Endodermal cell (in vitro differentiated cells): ENCODE measurements at places on chromosomes 12 and 14. TPM values are rescaled to one million over a fixed set of nuclear protein-coding genes. Genes with fewer than 3 reads are reported as not detected.

DNA sequence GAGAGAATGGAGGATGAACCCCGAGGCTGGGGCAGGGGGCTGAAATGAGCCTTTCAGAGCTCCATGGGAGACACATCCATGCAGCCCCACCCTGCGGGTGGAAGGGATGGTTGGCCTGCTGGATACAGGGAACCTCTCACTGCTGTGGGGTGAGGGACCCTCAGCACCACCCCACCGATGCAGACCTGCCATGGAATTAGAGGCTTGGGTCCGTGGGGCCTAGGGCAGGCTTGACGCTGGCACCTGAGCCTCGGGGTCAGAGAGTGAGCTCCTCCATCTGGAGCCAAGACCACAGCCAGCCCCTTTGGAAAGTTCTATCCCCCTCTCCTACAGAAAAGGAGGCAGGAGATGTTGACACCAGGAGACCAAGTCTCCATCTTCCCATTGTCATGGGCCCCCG lies 7.4 kb upstream of the KRT74 start:
- no peaks in the 10 kb centered on the region for H3K36me3 ChIP-seq
- H3K4me3 ChIP-seq: no peak overlapping the region
- no peaks in the 10 kb centered on the region for H3K27me3 ChIP-seq
- H3K27ac ChIP-seq: no peak overlapping the region
- no peaks in the 10 kb centered on the region for H3K4me1 ChIP-seq

GRCh38 chr14:53391631-53392285 lies 238.6 kb upstream of the DDHD1 start:
- no peak for DNase-seq
- H3K27me3 ChIP-seq: no peaks in the 10 kb centered on the region
- H3K4me1 ChIP-seq: peaks cover 3% of the 10 kb centered on the region
- H3K36me3 ChIP-seq: no peaks in the 10 kb centered on the region
- no peak overlapping the region for H3K4me3 ChIP-seq

Gene CPNE6
- not detected in 3 replicates for total RNA-seq

DNA sequence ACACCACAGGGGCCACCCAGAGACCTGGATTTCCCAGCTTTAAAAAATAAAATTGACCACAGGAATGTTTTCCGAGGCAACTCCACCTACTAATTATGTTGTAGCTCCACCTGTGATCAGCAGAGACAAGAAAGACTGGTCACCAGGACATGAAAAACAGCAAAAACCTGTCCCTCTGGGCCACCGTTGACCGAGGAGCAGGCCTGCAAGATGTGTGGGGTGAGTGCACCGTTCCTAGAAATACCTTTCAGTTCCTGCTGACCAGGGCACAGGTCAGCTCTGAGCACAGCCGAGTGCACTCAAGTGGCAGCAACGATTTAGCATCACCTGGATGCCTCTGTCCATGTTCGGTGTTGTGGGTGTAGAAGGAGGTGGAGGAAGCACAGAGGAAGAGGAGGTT lies 16.9 kb downstream of the FZD10 start:
- no peak overlapping the region for H3K27ac ChIP-seq
- no peaks in the 10 kb centered on the region for H3K36me3 ChIP-seq
- no peak for DNase-seq
- peaks cover 24% of the 10 kb centered on the region for H3K27me3 ChIP-seq

DNA sequence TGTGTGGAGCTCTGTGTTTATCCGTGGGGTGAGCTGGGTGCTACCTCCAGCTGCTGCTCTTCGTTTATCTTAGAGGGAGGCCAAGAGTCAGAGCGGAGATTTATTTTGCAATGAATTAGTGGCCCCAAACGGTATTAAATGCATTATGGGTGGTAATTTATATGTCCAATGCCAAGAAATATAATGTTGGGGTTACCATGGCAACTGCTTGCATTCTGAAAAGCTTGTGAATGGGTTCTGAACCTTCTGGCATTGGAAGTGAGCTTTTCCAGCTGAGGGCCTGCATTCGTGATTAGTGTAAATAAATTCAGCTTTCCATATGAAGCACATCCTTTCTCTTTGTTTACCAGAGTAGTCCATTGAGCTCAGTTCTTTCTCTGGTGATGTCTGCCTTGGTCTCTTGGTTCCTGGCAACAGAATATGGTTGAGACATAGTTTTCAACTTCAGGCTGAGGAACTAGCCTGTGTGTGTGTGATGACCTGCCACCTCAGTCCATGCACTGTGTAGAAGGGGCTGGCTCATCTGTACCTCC lies 51.8 kb downstream of the TRAF3 start:
- H3K36me3 ChIP-seq: no peaks in the 10 kb centered on the region
- no peaks in the 10 kb centered on the region for H3K27me3 ChIP-seq
- no peak for DNase-seq
- peak overlapping the region; percentile 16 for H3K27ac ChIP-seq
- no peaks in the 10 kb centered on the region for H3K4me1 ChIP-seq

Gene TDRD9
- not detected in 3 replicates for total RNA-seq

GRCh38 chr14:24066496-24067132 lies 4.7 kb upstream of the CPNE6 start:
- H3K4me3 ChIP-seq: no peak overlapping the region
- H3K4me1 ChIP-seq: no peaks in the 10 kb centered on the region
- no peak overlapping the region for H3K27ac ChIP-seq

Gene KRT72
- not detected in 3 replicates for total RNA-seq

GRCh38 chr12:11822081-11822834 lies 172.8 kb downstream of the ETV6 start:
- H3K27ac ChIP-seq: peak overlapping the region; percentile 81
- H3K27me3 ChIP-seq: no peaks in the 10 kb centered on the region
- peaks cover 15% of the 10 kb centered on the region for H3K4me1 ChIP-seq
- DNase-seq: no peak
- no peak overlapping the region for H3K4me3 ChIP-seq
- H3K36me3 ChIP-seq: no peaks in the 10 kb centered on the region

Gene PLEKHG7
- total RNA-seq: not detected in 3 replicates

GRCh38 chr12:4829161-4829792 lies 80.4 kb upstream of the KCNA1 start:
- peaks cover 34% of the 10 kb centered on the region for H3K27me3 ChIP-seq
- no peak overlapping the region for H3K27ac ChIP-seq
- DNase-seq: no peak
- H3K4me1 ChIP-seq: no peaks in the 10 kb centered on the region
- H3K36me3 ChIP-seq: no peaks in the 10 kb centered on the region
- H3K4me3 ChIP-seq: no peak overlapping the region

Gene SIX6
- total RNA-seq: not detected in 2 replicates

- no peak overlapping the region for H3K27ac ChIP-seq
- peak overlapping the region; percentile 97 for H3K4me3 ChIP-seq
- no peak for DNase-seq
- H3K36me3 ChIP-seq: no peaks in the 10 kb centered on the region
Observed at GRCh38 chr14:36320897-36321381, 502 bp upstream of the MBIP start.

- DNase-seq: no peak
- H3K27ac ChIP-seq: no peak overlapping the region
- H3K4me1 ChIP-seq: no peaks in the 10 kb centered on the region
- H3K4me3 ChIP-seq: no peak overlapping the region
- peaks cover 55% of the 10 kb centered on the region for H3K27me3 ChIP-seq
Observed at GRCh38 chr12:54460317-54460923, 13.0 kb downstream of the GTSF1 start.

Gene NPAS3
- total RNA-seq: 1.2 to 1.6 TPM (median 1.4 TPM) in 3 replicates

- H3K27ac ChIP-seq: no peak overlapping the region
- no peaks in the 10 kb centered on the region for H3K4me1 ChIP-seq
- H3K36me3 ChIP-seq: no peaks in the 10 kb centered on the region
- no peak overlapping the region for H3K4me3 ChIP-seq
- H3K27me3 ChIP-seq: no peaks in the 10 kb centered on the region
Observed at GRCh38 chr12:123923927-123924326, 48.7 kb downstream of the CCDC92 start.

DNA sequence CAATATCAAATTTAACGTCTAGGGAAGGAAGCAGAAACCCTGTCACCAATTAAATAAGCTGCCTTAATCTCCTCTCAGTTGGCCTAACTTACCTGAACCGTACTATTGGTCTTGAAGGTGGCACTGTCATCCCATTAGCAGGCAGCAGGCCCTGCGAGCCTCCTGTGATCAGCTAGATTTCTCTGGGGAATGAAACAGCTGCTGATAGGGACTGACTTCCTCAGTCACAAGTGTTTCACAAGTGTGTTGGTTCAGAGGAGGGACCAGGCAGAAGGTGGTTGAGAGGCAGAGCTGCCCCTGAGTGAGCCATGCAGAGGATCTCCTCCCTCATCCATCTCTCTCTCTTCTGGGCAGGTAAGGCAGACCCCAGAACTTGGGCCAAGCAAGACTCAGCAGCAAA lies 166.8 kb downstream of the DAD1 start:
- H3K36me3 ChIP-seq: no peaks in the 10 kb centered on the region
- no peak for DNase-seq
- no peak overlapping the region for H3K27ac ChIP-seq
- no peaks in the 10 kb centered on the region for H3K4me1 ChIP-seq

DNA sequence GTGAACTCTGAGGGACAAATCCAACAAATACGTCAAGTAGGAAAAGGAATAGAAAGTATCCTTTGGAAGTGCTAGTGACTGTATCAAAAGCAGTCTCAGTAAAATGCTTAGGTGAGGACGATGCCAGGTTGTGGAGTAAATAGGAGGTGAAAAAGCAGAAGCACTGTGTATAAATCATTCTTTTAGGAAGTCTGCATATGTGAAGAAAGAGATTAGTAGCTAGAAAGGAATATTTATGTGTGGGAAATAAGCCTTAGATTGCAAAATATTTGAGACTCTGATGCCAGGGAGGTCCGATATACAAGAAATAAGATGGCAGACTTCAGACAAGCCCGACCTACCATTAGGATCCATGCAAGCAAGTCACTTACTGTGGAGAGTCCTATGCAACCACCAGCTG lies 7.9 kb downstream of the CEP128 start:
- H3K4me1 ChIP-seq: no peaks in the 10 kb centered on the region
- no peak overlapping the region for H3K27ac ChIP-seq

DNA sequence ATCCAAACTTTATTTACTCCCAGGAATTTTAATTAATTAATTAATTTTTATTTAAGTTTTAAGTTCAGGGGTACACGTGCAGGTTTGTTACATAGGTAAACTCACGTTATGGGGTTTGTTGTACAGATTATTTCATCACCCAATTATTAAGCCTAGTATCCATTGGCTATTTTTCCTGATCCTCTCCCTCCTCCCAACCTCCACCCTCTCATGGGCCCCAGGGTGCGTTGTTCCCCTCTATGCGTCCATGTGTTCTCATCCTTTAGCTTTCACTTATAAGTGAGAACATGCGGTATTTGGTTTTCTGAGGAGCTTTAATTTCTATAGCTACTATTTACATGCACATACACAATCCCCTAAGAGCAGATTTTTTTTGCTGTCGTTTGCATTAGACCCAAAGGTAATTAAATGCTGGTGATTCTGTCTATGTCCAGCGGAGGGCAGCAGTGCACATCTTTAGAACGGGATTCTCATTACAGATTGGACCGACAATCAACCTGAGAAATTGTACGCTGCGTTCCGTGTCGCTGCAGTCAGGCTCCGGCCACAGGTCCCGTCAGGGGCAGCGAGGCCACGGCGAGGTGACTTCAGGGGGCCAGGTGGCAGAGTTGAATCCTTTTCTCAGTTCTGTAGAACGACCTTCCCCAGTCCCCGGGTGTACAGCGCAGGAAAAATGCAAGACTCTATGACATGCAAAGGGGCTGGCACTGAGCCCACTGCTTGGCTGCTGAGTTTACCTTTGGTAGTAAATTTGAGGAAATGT lies 11.6 kb downstream of the TMEM30B start:
- no peaks in the 10 kb centered on the region for H3K4me1 ChIP-seq
- no peak overlapping the region for H3K27ac ChIP-seq
- no peaks in the 10 kb centered on the region for H3K36me3 ChIP-seq
- DNase-seq: peak; percentile 89

DNA sequence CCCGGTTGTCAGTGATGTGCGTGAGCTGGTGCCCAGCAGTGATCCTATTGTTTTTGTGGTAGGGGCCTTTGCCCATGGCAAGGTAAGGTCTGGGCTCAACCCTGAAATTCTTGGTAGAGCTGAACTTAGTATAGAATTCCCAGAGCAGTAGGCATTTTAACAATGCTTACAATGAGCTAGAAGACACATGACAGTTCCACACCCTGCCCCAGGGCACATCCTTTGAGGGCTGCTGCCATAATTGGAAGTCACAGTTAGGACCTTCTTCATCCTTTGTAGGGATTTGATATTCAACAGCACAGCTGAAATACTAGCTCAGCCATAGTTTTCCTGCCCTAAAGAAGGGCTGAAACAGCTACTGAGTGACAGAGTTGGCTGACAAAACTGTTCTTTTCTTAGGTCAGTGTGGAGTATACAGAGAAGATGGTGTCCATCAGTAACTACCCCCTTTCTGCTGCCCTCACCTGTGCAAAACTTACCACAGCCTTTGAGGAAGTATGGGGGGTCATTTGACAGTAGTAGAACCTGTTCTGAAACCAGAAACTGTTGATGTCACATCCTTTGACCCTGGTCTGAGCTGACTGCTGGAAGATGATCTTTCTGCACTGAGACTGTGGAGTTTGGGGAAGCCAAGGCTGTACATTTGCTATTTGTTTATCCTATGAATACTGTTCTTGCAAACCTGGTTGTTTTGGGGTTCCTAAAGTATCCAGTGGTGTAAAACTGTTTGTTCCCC lies 4.8 kb downstream of the EMG1 start:
- DNase-seq: no peak
- H3K27ac ChIP-seq: no peak overlapping the region
- peaks cover 63% of the 10 kb centered on the region for H3K36me3 ChIP-seq

DNA sequence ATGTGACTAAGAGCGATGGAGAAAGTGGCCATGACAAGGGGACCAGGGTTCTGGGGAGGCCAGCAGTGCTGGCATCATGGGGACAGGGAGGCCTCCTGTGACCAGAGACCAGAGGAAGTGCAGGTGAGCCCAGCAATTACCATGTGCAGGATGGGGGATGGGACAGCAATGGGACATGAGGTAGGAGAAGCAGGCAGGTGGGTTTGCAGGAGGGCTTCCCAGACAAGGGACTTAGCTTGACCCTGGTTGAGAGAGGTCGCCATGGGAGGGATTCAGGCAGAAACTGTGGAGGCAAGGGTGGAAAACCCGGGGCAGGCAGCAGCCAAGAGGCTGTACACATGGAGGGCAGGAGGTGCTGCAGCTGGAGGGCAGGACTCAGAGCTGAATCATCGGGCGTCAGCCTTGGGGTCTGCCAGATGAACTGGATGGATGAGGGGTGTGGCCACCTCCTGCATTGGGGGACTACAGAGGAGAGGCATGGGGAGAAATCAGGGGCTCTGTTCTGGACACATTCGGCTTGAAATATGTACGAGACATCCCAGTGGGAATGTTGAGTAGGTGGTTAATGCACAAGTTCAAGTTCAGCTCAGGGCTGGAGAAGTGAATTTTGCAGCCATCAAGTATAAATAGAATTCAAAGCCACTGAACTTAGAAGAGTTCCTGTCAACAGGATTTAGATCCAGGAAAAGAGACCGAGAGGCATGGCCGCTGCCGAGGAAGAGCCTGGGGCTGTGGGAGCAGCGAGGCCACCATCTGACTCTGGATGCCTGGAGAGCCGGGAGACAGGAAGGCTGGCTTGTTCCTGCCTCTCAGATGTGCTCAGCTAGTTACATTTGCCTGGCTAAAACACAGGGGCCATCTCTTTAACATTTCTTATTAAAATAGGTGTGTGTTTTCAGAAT lies 36.6 kb downstream of the SFSWAP start:
- no peaks in the 10 kb centered on the region for H3K4me1 ChIP-seq
- H3K36me3 ChIP-seq: peaks cover 92% of the 10 kb centered on the region
- no peak overlapping the region for H3K27ac ChIP-seq
- DNase-seq: peak; percentile 40

Gene KRT79
- not detected in 3 replicates for total RNA-seq

Gene TMEM52B
- not detected in 3 replicates for total RNA-seq

Gene CCDC197
- not detected in 2 replicates for total RNA-seq

Gene TCL1A
- 0.53 TPM in 1 of 3 replicates, not detected in the others for total RNA-seq
